ENCODE measurements at places on chromosomes 4 and X. TPM values are rescaled to one million over a fixed set of nuclear protein-coding genes. Genes with fewer than 3 reads are reported as not detected.

The GPC4 gene
- total RNA-seq: 26.2 TPM

The NR3C2 gene
- total RNA-seq: 14.5 TPM

GRCh38 chr4:69056921-69057550 is 39.2 kb upstream of the UGT2B7 start:
- peaks cover 25% of the 10 kb centered on the region for H3K4me1 ChIP-seq
- peaks cover 51% of the 10 kb centered on the region for H3K36me3 ChIP-seq
- peak overlapping the region; percentile 24 for H3K4me3 ChIP-seq
- no peaks in the 10 kb centered on the region for H3K27me3 ChIP-seq
- peak overlapping the region; percentile 90 for H3K27ac ChIP-seq
- no peak for DNase-seq

DNA sequence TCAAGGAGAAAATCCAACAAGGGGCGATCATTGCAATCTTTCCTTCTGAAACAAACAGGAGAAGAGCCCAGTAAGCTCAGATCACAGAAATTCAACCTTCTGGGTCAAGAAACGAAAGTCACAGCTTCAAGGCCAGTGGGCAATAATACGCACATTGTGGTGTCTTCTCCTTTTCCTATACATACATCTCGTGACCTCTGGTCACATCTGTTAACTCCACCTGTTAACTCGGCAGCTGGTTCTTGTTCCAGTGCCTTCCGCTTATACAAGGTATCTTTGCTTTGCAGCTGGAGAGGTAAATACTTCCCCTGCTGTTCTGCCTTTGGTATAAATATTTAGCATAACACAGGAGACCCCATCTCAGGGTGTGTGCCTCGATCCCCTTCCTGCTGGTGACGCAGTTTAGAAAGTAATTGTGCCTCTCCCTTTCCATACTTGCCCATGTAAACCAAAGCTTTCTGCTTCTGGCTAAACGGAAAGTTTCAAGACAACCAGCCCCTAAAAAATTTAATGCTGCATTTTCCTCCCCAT is 45.0 kb downstream of the CCDC149 start:
- no peaks in the 10 kb centered on the region for H3K36me3 ChIP-seq
- DNase-seq: no peak
- H3K27ac ChIP-seq: no peak overlapping the region
- no peaks in the 10 kb centered on the region for H3K27me3 ChIP-seq

DNA sequence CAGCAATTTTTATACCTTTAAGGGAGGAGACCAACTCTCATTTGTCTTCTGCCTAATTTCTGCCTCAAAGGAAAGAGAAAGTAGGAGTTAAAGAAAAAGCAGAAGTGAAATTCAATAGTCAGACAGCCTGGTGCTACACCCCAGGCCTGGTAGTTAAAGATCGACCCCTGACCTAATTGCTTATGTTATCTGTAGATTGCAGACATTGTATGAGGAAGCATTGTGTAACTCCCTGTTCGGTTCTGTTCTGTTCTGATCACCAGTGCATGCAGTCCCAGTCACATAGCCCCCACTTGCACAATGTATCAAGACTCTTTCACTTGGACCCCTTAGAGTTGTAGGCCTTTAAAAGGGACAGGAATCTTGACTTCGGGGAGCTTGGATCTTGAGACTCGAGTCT is 335.9 kb upstream of the AR start:
- no peaks in the 10 kb centered on the region for H3K36me3 ChIP-seq
- DNase-seq: no peak
- no peak overlapping the region for H3K4me3 ChIP-seq

DNA sequence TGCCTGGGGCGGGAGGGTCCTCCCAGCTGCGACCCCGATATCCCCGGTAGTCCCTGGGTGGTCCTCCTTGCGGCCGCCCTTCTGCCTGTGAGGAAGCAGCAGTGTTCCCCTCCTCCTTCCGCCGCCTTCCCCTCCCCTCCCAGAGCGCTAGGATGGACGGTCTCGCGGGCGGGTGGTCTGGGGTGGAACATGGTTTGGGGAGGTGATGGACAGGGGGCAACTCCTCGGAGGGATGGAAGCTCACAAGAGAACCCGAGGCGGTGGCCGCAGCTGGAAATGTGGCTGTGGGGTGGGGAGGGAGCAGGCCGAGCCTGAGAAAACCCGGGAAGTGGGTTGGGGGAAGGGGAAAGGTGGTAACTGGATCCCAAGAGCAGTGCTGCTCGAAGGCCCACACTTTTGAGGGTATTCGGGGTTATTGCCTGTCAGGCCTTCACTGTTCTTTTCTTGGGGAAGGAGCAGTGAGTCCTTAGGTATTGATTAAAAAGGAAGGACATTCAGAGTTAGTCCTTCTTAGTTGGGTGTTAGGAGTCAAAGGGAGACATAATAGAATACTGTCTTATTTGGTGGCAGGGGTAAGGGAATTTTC is 581 bp downstream of the UBE2K start:
- DNase-seq: peak; percentile 28
- peaks cover 28% of the 10 kb centered on the region for H3K36me3 ChIP-seq
- H3K27me3 ChIP-seq: no peaks in the 10 kb centered on the region
- H3K4me1 ChIP-seq: no peaks in the 10 kb centered on the region
- peak overlapping the region; percentile 62 for H3K27ac ChIP-seq
- peak overlapping the region; percentile 93 for H3K4me3 ChIP-seq

- DNase-seq: peak; percentile 7
- peaks cover 5% of the 10 kb centered on the region for H3K36me3 ChIP-seq
- H3K27me3 ChIP-seq: no peaks in the 10 kb centered on the region
- peaks cover 33% of the 10 kb centered on the region for H3K4me1 ChIP-seq
- no peak overlapping the region for H3K4me3 ChIP-seq
- no peak overlapping the region for H3K27ac ChIP-seq
Observed at GRCh38 chrX:120512627-120513026, 43.5 kb upstream of the LAMP2 start.

Data from Calu3 (cell line).